ENCODE measurements at places on chromosomes 7 and 10. TPM values are rescaled to one million over a fixed set of nuclear protein-coding genes. Genes with fewer than 3 reads are reported as not detected.

DNA sequence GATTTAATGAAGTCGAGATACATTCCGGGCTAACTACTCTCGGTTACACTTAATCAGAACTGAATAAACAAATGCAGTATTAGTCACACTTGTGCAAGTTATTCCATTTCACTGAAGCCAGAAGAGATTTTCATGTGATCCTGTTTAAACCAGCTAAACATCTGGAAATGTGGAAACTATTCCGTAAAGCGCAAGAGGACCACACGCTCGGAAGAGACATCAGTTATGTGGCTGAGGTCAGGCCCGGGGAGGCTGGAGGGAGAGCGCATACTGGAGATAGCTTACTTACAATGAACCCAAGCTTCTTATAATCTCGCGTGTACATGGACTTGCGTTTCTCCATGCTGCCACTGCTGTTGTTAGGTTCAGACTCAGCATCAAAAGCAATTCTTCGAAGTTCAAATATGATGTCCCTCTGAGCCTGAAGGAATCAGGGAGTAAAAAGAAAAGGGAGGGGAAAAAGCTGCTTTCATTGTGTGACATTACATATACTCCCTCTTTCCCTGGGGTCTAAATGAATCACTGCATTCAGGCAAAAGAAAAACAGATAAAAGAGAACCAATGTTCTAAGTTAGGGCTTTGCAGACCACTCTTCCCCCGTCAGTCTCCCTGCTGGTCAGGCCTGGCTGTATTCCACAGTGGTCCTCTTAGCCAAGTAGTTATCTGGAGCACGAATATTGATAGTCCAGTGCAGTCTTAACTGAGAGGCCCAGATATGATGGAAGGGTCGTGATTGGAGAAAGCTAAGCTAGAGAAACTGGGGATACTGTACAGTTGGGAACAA lies 237.4 kb downstream of the ELMO1 start:
- no peak overlapping the region for H3K4me3 ChIP-seq
- H3K36me3 ChIP-seq: no peaks in the 10 kb centered on the region
- H3K27ac ChIP-seq: peak overlapping the region; percentile 73
- DNase-seq: peak; percentile 75
- H3K27me3 ChIP-seq: no peaks in the 10 kb centered on the region

JAKMIP3 gene
- 0.32 TPM for total RNA-seq

- no peak overlapping the region for H3K27ac ChIP-seq
- H3K4me1 ChIP-seq: no peaks in the 10 kb centered on the region
- H3K4me3 ChIP-seq: no peak overlapping the region
- no peaks in the 10 kb centered on the region for H3K27me3 ChIP-seq
- DNase-seq: no peak
Measured at GRCh38 chr7:136016649-136017395, 39.7 kb upstream of the MTPN start.

DNA sequence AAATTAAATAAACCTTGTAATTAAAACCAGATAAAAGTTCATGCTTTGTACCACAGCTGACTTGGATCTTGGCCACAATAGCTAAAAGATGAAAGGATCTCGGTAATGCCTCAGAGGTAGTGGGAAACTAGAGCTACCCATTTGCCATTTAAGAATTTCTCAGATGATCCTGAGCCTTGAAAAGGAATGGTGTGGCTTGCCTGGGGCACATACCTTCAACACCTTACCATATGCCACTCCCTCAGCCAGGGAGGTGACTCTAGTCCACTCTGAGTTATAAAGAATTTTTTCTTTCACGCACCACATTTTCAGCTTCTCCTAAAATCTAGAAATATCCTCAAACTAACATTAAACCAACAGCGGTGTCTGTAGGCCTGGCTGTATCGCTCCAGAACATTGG lies 516.3 kb upstream of the TEX47 start:
- H3K27me3 ChIP-seq: no peaks in the 10 kb centered on the region
- H3K36me3 ChIP-seq: no peaks in the 10 kb centered on the region
- H3K4me3 ChIP-seq: no peak overlapping the region
- DNase-seq: no peak

- DNase-seq: peak; percentile 44
- no peaks in the 10 kb centered on the region for H3K36me3 ChIP-seq
- H3K4me1 ChIP-seq: no peaks in the 10 kb centered on the region
- H3K27ac ChIP-seq: peak overlapping the region; percentile 25
- H3K4me3 ChIP-seq: no peak overlapping the region
Measured at GRCh38 chr10:122301055-122301810, 30.1 kb downstream of the BTBD16 start.

GRCh38 chr10:102368077-102368476 lies 27.4 kb upstream of the NFKB2 start:
- no peak overlapping the region for H3K4me3 ChIP-seq
- no peaks in the 10 kb centered on the region for H3K27me3 ChIP-seq
- H3K36me3 ChIP-seq: no peaks in the 10 kb centered on the region
- no peaks in the 10 kb centered on the region for H3K4me1 ChIP-seq
- H3K27ac ChIP-seq: no peak overlapping the region

- peak; percentile 68 for DNase-seq
- H3K27ac ChIP-seq: peak overlapping the region; percentile 69
- no peak overlapping the region for H3K4me3 ChIP-seq
- peaks cover 11% of the 10 kb centered on the region for H3K4me1 ChIP-seq
- no peaks in the 10 kb centered on the region for H3K27me3 ChIP-seq
- no peaks in the 10 kb centered on the region for H3K36me3 ChIP-seq
Measured at GRCh38 chr7:74653686-74654181, 3.8 kb upstream of the GTF2I start.

NSUN6 gene
- total RNA-seq: 14.6 TPM

GHRHR gene
- not detected for total RNA-seq

HMX2 gene
- not detected for total RNA-seq

DNA sequence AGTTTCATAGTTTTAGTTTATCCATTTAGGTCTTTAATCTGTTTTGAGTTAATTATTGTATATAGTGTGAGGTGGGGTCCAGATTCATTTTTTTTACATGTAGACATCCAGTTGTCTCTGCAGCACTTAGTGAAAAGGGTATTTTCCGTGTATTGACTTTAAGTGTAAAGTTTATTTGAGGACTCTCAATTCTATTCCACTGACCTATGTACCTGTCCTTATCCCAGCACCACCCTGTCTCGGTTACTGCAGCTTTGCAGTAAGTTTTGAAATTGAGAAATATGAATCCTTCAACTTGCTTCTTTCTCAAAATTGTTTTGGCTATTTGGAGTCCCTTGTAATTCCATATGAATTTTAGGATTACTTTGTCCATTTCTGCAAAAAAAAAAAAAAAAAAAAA lies 29.8 kb downstream of the FHIP2A start:
- H3K36me3 ChIP-seq: no peaks in the 10 kb centered on the region
- DNase-seq: no peak
- H3K27ac ChIP-seq: no peak overlapping the region
- H3K27me3 ChIP-seq: no peaks in the 10 kb centered on the region
- H3K4me1 ChIP-seq: no peaks in the 10 kb centered on the region

GRCh38 chr10:97018251-97019212 lies 167.2 kb downstream of the SLIT1 start:
- H3K36me3 ChIP-seq: no peaks in the 10 kb centered on the region
- no peaks in the 10 kb centered on the region for H3K27me3 ChIP-seq
- no peaks in the 10 kb centered on the region for H3K4me1 ChIP-seq
- no peak for DNase-seq
- no peak overlapping the region for H3K4me3 ChIP-seq
- H3K27ac ChIP-seq: no peak overlapping the region

C10orf67 gene
- not detected for total RNA-seq

- no peak overlapping the region for H3K4me3 ChIP-seq
- no peaks in the 10 kb centered on the region for H3K36me3 ChIP-seq
- H3K27ac ChIP-seq: no peak overlapping the region
- H3K27me3 ChIP-seq: no peaks in the 10 kb centered on the region
- H3K4me1 ChIP-seq: no peaks in the 10 kb centered on the region
- no peak for DNase-seq
Measured at GRCh38 chr7:64181586-64181985, 25.4 kb upstream of the ZNF735 start.

LMOD2 gene
- total RNA-seq: not detected

OR13A1 gene
- total RNA-seq: 0.37 TPM

PLCE1 gene
- total RNA-seq: 10.8 TPM

DNA sequence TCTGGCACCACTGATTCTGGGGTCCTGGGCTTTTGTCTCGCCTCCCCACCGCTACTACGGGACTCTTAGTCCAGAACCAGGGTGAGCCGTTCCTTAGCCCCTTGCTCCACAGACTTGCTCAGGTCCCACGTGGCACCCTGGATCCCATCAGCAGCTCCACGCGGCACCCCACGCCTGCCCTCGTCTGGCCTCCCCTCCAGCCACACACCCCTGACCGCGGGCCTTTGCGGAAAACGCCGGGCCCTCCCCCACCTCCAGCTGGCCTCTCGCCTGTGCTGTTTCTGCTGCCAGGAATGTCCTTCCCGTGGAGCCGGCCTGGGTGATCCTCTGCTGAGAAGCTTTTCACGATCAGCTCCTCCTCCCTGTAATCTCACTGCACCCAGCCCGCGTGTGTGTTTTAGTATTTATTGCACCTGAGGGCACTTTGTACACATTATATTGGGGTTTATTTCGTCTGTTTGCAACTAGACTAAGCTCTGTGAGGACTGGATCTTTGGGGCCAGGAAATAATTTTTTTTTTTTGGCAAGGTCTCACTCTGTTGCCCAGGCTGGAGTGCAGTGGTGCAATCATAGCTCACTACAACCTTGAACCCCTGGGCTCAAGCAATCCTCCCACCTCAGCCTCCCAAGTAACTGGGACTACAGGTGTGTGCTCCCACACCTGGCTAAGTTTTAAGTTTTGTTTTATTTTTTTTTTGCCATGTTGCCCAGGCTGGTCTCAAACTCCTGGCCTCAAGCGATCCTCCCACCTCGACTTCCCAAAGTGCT lies 10.5 kb upstream of the TTYH3 start:
- peaks cover 69% of the 10 kb centered on the region for H3K4me1 ChIP-seq
- H3K27ac ChIP-seq: peak overlapping the region; percentile 96
- peak; percentile 83 for DNase-seq
- no peaks in the 10 kb centered on the region for H3K27me3 ChIP-seq
- H3K36me3 ChIP-seq: no peaks in the 10 kb centered on the region

NKX1-2 gene
- 2.0 TPM for total RNA-seq

DNA sequence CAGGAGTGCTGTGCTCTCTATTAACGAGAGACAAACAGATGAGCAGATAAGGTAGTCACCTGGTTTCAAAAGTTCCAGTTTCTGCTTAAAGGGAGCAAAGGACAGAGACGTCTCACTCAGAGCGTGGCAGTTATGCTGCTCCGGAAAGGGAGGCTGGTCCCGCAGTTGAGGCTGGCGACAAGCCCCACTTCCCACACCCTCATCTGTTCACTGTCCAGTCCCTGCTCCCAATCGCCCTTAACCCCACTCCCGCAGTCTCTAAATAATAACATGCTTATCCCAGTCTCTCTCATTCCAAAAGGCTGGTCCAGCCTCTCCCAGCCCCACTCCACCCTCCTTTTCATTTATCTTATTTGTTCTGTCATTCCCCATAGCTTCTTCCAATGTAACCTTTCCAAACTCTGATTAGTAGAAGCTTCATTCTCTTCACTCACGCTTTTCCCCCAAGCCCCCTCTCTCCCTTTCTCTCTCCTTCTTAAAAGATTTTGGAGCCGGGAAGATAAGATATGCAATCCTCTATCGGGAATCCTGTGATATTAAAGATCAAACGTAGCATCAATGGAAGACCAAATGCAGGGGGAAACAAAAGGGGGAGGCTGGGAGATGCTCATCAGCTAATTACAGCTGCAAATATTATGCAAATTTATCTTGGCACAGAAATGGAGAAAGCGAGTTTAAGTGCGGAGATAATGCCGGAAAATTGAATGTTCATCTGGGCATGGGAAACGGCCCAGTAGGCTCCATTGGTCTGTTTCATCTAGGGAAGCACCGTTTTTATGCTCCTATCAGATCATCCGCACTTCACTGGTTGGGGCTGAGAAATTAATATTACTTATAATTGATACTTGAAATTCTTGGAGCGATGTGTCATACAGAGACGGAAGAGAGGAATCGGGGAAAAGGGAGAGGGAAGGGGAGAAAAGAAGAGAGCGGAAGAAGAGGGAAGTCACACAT lies 16.3 kb upstream of the GATA3 start:
- DNase-seq: no peak
- H3K27ac ChIP-seq: no peak overlapping the region
- H3K4me1 ChIP-seq: peaks cover 17% of the 10 kb centered on the region
- H3K4me3 ChIP-seq: no peak overlapping the region
- no peaks in the 10 kb centered on the region for H3K36me3 ChIP-seq

- H3K27me3 ChIP-seq: no peaks in the 10 kb centered on the region
- H3K27ac ChIP-seq: peak overlapping the region; percentile 82
- H3K4me3 ChIP-seq: no peak overlapping the region
- DNase-seq: no peak
- peaks cover 28% of the 10 kb centered on the region for H3K4me1 ChIP-seq
- no peaks in the 10 kb centered on the region for H3K36me3 ChIP-seq
Measured at GRCh38 chr7:130349911-130350782, 5.5 kb downstream of the CPA5 start.

DNA sequence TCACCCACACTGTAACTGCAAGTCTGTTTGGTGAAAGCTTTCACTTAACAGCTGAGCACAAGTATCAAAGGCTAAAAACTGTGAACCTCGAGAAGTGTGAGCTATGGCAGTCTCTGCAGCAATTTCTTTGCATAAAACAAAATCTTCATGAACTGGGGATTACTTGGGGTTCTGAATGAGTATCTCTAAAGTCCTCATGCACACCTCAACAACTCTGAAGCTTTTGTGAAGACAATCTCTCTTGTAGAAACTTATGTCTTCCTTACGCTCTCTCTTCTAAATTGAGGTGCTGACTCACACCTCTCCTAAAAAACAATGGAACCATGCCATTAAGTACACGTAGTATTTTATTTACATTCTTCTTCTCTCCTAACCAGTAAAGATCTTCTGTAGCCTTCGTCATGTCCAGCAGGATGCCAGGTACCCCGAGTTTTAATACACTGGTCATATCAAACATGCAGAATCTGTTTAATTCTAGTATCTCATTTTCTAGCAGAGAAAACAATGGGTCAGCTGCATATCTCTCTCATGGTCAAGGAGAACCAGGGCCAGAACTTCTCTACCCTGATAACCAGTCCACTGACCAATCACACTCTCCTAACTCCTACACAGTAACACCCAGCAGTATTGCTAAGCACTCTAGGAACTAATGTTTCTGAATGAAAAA lies 76.9 kb downstream of the UBE2H start:
- H3K36me3 ChIP-seq: no peaks in the 10 kb centered on the region
- H3K27me3 ChIP-seq: no peaks in the 10 kb centered on the region
- DNase-seq: no peak

DNA sequence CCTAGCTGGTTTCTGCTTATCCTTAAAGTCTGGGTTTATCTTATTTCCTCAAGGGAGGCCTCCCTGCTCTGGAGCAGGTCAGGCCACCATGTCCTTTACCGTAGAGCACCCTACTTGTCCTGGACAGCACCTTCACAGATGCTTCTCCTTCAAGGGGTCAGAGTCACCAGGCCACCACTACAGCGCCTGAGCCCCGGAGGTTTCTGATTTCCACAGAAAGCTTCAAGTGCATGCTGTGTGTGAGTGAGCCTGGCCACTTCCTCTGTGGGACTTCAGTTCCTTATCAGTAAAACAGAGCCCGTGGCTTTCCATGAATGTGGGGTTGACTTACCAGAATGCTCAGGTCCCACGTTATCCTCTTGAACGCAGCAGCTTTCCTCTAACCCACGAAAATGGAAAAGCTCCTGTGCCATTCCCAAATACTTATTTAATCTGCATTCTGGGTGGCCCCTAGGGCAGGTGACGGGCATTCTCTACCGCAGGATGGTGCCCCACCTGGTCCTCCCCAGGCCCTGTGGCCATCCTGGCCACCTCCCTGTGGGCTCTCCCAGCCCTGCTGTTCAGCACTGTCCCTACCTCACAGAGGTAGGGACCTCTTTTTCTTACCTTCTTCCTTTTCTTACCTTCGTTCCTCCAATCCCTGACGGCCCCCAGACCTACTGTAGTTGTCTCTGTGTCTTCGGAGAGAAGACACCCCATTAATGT lies 1.4 kb upstream of the DOCK1 start:
- H3K36me3 ChIP-seq: no peaks in the 10 kb centered on the region
- H3K27me3 ChIP-seq: no peaks in the 10 kb centered on the region
- DNase-seq: no peak
- H3K4me1 ChIP-seq: peaks cover 4% of the 10 kb centered on the region

Measured in hepatocyte (in vitro differentiated cells).